ENCODE measurements at places on chromosomes 6 and 20. TPM values are rescaled to one million over a fixed set of nuclear protein-coding genes. Genes with fewer than 3 reads are reported as not detected.

The SLC26A8 gene
- 0.06 TPM for total RNA-seq

The PTK6 gene
- total RNA-seq = 0.29 TPM

The TMEM200A gene
- 0.65 TPM for total RNA-seq

The C6orf163 gene
- 2.3 TPM for total RNA-seq

The ASIP gene
- total RNA-seq = 1.2 TPM

The SOBP gene
- 13.6 TPM for total RNA-seq

- no peak for DNase-seq
These were observed 214.1 kb upstream of the HS3ST5 start for GRCh38 chr6:114556846-114557488.

GRCh38 chr20:48682529-48683363 lies 145.1 kb downstream of the PREX1 start:
- peak; percentile 92 for DNase-seq

DNA sequence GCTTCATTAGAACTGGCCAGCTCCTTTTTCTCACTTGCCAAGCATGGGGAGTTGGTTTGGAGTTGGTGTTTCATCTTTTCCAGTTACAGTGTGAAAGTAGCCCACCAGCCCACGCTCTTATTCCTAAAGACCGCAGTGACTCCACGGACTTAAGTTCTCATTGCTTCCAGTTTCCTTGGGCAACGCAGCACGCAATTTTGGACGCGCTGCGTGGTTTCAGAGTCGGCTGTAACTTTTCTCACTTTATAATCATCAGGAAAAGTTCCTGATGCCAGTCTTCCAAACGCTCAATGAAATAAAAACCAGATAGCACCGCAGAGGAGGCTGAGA lies 381 bp upstream of the PEX7 start:
- peak; percentile 26 for DNase-seq

GRCh38 chr6:26250698-26251044 lies 114.3 kb upstream of the BTN3A2 start:
- no peak for DNase-seq

DNA sequence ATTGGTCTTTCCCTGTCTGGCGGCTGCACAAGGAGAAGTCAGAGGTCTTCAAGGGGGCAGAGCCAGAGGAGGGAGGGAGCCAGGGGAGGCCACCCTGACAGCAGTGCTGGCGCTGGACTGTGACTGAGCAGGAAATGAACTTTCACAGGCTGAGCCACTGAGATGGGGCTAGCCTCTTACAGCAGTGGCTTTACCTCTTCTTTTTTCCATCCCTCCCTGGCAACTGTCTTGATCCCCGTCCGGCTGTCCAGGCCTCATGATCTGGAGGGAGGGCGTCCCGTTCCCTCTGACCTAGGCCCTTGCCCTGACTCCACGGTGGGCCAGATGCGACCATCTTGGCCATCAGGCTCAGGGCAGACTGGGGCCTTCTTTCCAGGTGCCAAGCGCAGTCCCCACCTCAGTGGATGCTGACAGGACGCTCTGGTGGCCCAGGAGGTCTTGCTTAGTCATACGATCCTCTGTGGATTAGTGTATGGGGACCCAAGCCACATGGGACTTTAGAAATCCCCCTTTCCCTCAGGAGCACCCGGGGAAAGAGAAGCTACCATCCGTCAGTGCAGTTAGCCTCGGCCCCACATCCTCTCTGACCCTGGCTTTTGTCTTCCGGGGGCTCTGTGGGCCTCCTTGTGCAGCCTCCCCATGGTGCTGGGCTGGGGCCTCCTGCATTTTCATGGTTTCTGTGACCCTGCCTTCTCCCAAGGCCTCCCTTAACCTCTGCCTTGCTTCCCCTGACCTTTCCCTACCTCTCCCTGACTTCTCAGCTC lies 57.4 kb upstream of the CCDC167 start:
- no peak for DNase-seq

DNA sequence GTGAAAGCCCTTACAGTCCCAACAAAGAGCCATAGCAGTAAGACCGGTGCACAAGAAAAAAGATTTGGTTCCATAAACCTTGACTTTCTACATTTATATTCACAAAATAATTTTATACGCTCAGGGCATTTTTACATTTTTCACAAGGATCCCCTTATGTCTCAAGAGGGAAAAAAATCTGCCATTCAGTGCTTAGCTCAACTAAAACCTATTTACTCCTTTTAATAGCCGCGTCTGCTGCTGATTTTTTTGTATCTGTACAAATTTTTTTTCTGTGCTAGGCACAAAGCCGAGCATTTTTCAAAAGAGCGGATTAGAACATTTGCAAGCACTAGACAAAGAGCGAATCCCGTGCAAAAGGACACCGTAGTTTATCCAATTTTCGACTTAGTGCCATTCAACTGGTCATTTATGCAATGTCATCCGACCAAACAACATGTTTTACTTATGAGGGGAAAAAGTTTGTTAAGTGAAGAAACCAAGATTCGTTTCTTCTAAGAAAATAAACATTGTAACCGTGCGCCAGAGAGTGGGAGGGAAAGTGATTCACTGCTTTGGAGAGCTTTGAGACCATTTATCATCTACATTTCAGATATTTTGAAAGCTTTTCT lies 3.7 kb downstream of the TFAP2D start:
- no peak for DNase-seq

DNA sequence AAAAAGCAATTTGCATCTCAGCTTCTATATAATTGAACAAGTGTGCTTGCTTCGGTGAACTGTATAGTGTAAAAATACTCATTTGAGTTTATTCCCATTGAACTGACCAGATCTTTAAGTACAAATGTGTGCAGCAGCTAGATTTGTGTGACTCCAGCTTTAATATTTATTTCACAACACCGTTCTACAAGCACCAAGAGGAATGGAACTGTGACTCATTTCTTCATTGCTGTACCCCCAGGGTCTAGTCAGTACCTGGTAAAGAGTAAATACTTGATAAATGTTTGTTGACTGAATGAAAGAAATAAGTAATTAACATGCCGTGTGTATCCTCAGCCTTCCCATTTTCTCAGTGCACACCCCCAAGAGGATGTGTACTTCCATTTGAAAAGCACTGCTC lies 464.8 kb downstream of the CBLN4 start:
- DNase-seq = no peak

DNA sequence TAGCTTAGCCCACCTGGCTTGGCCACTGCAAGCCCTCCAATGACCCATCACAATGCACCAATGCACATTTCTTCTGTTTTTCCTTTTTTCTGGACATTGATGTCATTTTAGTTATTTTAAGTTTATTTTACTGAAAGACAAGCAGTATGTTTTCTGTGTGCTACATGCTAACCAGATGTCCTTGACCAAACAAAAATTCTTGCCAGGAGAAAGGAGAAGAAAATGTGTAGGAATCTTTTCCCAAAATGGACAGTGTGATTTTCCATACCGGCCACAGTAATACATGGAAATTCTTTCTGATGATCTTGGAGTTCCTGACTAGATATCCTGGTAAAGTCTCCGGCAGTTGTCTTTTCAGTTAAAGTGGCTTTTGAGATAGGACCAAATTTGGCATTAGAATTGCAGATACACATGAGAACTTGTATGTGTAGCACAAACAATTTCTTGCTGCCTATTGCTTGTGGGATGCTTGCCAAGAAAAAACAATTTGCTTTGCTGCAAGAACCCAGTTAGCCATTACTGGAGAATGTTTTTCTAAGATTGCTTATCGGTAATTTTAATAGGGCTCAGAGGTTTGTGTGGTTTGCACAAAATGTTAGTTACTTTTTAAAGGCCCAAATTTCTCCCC lies 696.5 kb upstream of the CITED2 start:
- DNase-seq = no peak

DNA sequence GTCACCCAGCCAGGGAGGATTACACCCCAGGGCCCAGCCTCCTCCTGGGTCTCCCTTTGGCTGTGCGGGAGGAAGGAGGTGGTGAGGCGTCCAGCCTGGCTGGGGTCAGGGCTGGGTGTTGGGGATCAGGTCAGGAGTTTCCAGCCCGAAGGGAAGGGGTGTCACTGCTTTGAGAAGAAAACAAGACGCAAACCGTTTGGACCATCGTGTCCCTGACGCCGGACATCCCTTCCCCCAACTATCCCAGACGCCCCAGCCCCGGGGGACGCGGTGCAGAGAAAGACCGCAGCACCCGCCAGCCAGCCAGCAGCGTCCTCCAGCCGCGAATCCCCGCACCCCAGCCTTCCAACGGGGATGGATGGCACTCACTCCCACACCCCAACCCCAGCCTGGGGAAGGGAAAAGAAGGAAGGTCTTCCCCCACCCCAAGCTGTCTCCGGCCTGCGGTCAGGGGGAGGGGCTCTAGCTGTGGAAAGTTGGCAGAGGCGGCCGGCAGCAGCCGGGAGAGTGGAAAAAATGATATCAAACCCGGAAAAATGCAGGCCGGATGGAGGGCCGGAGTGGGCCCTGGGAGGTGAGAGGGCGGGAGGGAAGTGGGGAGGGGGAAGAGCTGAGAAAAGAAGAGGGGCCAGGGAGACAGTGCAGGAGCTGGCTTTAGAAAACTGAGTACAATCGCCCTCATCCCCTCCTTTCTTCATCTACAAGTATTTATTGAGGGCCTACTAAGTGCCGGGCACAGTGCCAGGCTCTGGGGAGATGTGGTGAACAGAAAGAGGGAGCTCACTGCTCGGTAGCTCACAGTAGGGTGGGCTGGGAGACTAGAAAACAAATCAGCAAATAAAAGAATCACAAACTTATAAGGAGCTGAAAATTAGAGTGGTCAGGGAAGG lies 10.6 kb downstream of the REM1 start:
- DNase-seq = peak; percentile 84

GRCh38 chr6:36210182-36210581 lies 13.6 kb downstream of the BRPF3 start:
- DNase-seq = no peak

DNA sequence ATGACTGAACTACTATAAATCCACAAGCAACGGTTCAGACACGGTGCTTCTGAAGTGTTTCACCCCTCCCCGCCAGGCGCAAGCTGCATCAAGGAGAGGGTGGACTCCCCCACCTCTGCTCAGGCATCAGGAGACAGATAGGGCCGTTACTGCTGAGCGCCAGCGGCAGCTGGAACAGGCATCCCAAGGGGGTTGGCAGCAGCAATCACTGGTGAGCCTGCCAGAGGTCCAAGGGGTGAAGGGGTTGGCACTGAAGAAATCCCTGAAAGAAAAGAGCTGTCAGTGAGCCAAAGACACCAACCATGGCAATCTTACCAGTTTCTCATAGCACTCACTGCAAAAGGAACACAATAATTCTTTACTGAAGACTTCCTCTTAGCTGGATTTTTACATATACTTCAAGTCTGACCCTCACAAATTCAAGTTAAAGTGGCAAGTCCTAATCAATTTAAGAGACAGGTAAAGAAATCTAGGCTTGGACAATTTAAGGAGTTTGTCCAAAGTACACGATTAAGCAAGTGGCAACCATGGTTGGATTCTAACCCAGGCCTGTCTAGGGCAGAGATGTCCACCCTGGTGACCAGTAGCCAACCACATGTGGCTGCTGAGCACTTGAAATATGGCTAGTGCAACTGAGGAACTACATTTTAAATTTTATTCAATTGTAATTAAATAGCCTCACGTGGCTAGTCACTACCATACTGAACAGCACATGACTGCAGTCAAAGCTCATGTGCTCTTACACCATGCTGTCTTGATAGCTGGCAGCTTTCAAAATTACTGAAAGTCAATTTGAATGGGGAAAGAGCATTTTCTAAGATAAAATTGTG lies 21.7 kb upstream of the TBC1D20 start:
- DNase-seq = peak; percentile 67

DNA sequence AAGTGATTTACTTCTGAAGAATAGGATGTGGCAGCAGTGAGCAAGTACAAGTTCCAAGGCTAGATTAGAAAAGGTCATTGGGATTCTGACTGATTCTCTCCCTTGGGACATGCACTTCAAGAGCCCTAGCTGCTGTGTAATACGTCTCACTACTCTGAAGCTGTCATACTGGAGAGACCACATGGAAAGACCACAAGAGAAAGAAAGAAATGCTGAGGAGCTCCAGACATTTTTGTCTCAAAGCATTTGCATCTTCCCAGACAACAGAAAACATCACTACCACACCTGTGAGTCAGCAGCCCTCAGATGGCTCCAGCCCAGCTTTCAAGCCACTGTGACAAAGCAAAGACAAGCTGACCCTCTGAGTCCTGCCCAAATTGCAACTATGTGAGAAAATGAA lies 20.7 kb downstream of the TENT5A start:
- DNase-seq = no peak

GRCh38 chr6:33425668-33426577 lies 6.1 kb downstream of the SYNGAP1 start:
- peak; percentile 90 for DNase-seq

GRCh38 chr6:157761331-157761921 lies 61.6 kb upstream of the SNX9 start:
- no peak for DNase-seq
